ENCODE measurements at places on chromosomes 6 and 20. TPM values are rescaled to one million over a fixed set of nuclear protein-coding genes. Genes with fewer than 3 reads are reported as not detected.

GRM1 gene
- total RNA-seq = 0.16 TPM

CASP8AP2 gene
- total RNA-seq = 23.1 TPM

KCNQ2 gene
- 11.8 TPM for total RNA-seq

GGTLC1 gene
- not detected for total RNA-seq

HSF2 gene
- 27.8 TPM for total RNA-seq

HAO1 gene
- not detected for total RNA-seq

DNA sequence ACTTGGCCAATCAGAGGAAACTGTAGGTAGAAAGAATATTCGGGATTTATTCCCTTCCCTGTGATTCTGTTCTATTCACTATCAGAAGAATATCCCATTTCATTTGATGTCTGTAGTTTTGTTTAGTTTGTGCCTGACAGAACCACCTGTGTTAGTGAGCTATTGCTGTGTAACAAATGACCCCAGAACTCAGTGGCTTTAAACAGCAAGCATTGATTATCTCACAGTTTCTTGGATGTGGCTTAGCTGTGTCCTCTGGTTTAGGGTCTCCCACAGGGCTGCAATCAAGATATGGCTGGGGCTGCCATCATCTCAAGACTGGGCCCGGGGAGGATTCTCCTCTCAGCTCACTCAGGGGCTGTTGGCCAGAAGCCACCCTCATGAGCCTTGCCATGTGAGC is 143.7 kb downstream of the ZDHHC14 start:
- H3K27ac ChIP-seq = no peak overlapping the region
- DNase-seq = no peak
- no peaks in the 10 kb centered on the region for H3K4me1 ChIP-seq
- H3K36me3 ChIP-seq = no peaks in the 10 kb centered on the region
- H3K27me3 ChIP-seq = no peaks in the 10 kb centered on the region

- H3K36me3 ChIP-seq = no peaks in the 10 kb centered on the region
- no peaks in the 10 kb centered on the region for H3K4me1 ChIP-seq
- no peak for DNase-seq
Observed at GRCh38 chr20:63060057-63060991, 53.6 kb upstream of the BHLHE23 start.

- H3K4me3 ChIP-seq = no peak overlapping the region
- H3K4me1 ChIP-seq = peaks cover 16% of the 10 kb centered on the region
- no peak overlapping the region for H3K27ac ChIP-seq
- DNase-seq = no peak
- no peaks in the 10 kb centered on the region for H3K36me3 ChIP-seq
Observed at GRCh38 chr6:82611751-82612150, 248.1 kb downstream of the TPBG start.

- no peaks in the 10 kb centered on the region for H3K27me3 ChIP-seq
- peaks cover 26% of the 10 kb centered on the region for H3K4me1 ChIP-seq
- DNase-seq = no peak
- no peak overlapping the region for H3K4me3 ChIP-seq
Observed at GRCh38 chr6:119303164-119303887, 46.2 kb downstream of the MAN1A1 start.

GRCh38 chr6:33205191-33206026 is 954 bp downstream of the HSD17B8 start:
- peaks cover 26% of the 10 kb centered on the region for H3K36me3 ChIP-seq
- DNase-seq = no peak
- no peaks in the 10 kb centered on the region for H3K27me3 ChIP-seq
- peaks cover 62% of the 10 kb centered on the region for H3K4me1 ChIP-seq
- H3K27ac ChIP-seq = peak overlapping the region; percentile 86
- peak overlapping the region; percentile 99 for H3K4me3 ChIP-seq

- no peaks in the 10 kb centered on the region for H3K27me3 ChIP-seq
- no peak overlapping the region for H3K27ac ChIP-seq
- H3K4me3 ChIP-seq = no peak overlapping the region
- no peak for DNase-seq
- H3K36me3 ChIP-seq = no peaks in the 10 kb centered on the region
Observed at GRCh38 chr6:142700671-142701312, 244.2 kb downstream of the HIVEP2 start.

DNA sequence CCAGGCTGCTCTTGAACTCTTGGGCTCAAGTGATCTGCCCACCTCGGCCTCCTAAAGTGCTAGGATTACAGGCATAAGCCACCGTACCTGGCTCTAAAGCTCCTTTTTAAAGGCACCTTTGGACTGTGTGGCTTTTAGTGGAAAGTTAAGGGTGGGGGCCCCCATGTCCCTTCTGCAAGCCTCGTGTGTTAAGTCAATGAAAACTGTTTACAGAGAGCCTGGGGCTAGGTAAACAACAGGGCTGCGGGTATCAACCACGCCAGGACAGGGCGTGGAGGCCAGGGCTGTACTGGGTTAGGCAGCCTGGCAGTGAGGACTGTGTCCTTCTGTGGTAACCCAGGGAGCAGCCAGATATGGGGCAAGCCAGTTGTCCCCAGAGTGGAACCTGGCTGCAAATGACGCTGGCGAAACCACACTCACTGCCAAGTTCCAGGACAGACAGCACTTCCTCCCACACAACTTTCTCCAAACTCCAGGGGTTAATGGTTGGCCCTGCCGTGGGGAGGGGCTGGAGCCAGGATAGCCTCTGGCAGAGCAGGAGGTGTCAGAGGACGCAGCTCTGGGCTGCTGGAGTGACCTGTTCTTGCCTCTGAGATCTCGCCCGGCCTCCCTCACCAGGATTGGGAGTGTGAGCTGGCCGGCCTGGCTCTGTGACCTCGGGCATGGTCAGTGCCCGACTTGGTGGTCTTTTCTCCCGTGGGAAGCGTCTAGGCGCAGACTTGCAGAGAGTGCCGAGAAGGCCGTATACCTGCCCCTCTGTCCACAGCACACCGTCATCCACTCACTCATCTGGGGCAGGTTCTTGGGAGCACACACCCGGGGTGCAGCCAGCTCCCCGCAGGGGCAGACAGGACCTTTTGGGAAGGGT is 3.2 kb downstream of the SLC17A9 start:
- peaks cover 12% of the 10 kb centered on the region for H3K4me1 ChIP-seq
- no peaks in the 10 kb centered on the region for H3K36me3 ChIP-seq
- no peak overlapping the region for H3K27ac ChIP-seq

DNA sequence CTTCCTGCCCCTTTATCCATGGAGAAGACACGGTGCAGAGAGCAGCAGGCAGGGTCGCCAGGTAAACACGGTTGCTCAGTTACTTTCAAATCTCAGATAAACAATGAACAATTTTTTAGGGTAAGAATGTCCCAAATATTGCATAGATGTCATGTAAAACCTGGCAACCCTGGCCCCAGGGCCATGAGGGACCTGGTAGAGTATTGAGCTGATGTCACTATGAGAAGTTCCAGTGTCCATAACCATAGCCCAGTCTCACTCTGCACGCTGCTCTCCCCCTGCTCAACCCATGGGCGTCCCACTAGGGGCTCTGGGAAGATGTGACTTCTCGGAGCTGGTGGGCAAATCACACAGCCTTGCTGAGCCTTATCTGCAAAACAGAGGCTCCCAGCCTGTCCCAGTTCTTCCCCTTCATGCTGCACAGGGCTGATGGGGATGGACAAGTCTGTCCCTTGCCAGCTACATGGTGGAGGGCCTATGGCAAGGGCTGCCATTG is 71.3 kb upstream of the TOP1 start:
- no peak overlapping the region for H3K27ac ChIP-seq
- no peak overlapping the region for H3K4me3 ChIP-seq
- peaks cover 25% of the 10 kb centered on the region for H3K27me3 ChIP-seq
- no peaks in the 10 kb centered on the region for H3K36me3 ChIP-seq
- no peak for DNase-seq
- H3K4me1 ChIP-seq = no peaks in the 10 kb centered on the region

- no peak for DNase-seq
- H3K36me3 ChIP-seq = no peaks in the 10 kb centered on the region
- H3K4me3 ChIP-seq = no peak overlapping the region
- H3K4me1 ChIP-seq = no peaks in the 10 kb centered on the region
Observed at GRCh38 chr20:18992418-18992817, 178.8 kb downstream of the SCP2D1 start.

GRCh38 chr20:4202441-4202840 is 187.1 kb upstream of the RNF24 start:
- no peaks in the 10 kb centered on the region for H3K4me1 ChIP-seq
- H3K36me3 ChIP-seq = peaks cover 5% of the 10 kb centered on the region
- no peak overlapping the region for H3K4me3 ChIP-seq
- no peak for DNase-seq
- no peaks in the 10 kb centered on the region for H3K27me3 ChIP-seq
- H3K27ac ChIP-seq = no peak overlapping the region

DNA sequence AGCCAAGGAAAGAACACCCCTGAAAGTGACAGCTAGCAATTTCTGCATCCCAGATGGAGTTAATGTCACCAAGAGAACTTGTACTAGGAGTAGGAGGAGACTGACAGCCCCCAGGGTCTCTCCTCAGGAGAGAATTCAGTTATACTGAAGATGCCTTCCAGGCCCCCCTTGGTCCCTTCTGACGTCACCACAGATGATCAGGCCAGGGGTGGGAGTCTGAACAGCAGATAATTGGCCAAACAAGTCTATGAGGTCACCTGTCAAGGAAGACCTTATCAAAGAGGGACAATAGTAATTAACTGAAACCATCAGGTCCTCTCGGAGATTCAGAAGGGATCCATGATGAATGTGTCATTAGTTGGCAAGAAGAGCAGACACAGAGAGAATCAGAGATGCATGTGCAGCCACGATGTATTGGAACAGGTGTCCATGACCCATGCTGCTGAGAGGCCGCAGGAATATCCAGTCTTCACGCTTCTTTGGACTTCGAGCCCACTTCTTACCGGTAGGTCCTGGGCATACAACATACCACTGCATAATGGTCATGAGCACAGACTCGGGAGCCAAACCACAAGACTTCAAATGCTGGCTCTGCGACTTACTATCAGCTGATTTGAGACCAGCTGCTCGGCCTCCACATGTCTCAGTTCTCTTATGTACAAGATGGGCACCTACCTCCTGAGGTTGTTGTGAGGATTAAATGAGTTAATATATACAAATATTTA is 10.2 kb downstream of the TRIM10 start:
- H3K36me3 ChIP-seq = no peaks in the 10 kb centered on the region
- H3K27me3 ChIP-seq = peaks cover 74% of the 10 kb centered on the region
- H3K4me1 ChIP-seq = peaks cover 11% of the 10 kb centered on the region
- no peak overlapping the region for H3K27ac ChIP-seq

- no peaks in the 10 kb centered on the region for H3K4me1 ChIP-seq
- DNase-seq = no peak
- peaks cover 27% of the 10 kb centered on the region for H3K27me3 ChIP-seq
- H3K27ac ChIP-seq = no peak overlapping the region
- no peak overlapping the region for H3K4me3 ChIP-seq
Observed at GRCh38 chr20:23248461-23248882, 102.1 kb upstream of the NXT1 start.

DNA sequence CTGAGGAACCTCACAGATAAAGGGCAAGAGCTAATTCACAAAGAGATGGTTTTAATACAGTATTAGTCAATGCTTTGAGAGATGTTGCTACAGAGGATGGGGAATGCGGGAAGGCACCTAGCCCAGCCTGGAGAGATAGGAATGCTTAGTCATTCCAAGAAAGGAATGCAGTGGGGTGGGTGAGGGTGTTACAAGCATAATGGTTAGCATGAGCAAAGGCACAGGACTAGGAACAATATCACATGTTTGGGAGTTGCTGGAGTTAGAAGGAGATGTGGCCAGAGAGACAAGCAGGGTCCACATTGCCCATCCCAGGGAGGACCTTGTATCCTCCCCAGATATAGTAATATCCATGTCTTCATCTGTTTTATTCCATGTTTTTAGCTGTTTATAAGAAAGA is 107.0 kb upstream of the OGFRL1 start:
- peaks cover 11% of the 10 kb centered on the region for H3K36me3 ChIP-seq
- no peak overlapping the region for H3K4me3 ChIP-seq
- H3K27me3 ChIP-seq = no peaks in the 10 kb centered on the region
- no peak overlapping the region for H3K27ac ChIP-seq

GRCh38 chr6:169722362-169723199 is 1.7 kb downstream of the PHF10 start:
- no peak for DNase-seq
- peak overlapping the region; percentile 90 for H3K4me3 ChIP-seq
- H3K4me1 ChIP-seq = peaks cover 44% of the 10 kb centered on the region
- H3K27ac ChIP-seq = peak overlapping the region; percentile 98
- H3K27me3 ChIP-seq = no peaks in the 10 kb centered on the region

- DNase-seq = no peak
- no peak overlapping the region for H3K27ac ChIP-seq
Observed at GRCh38 chr6:159110013-159110412, 59.2 kb upstream of the FNDC1 start.

- H3K27me3 ChIP-seq = no peaks in the 10 kb centered on the region
- H3K4me3 ChIP-seq = no peak overlapping the region
- H3K36me3 ChIP-seq = no peaks in the 10 kb centered on the region
- H3K27ac ChIP-seq = no peak overlapping the region
- H3K4me1 ChIP-seq = peaks cover 21% of the 10 kb centered on the region
- DNase-seq = no peak
Observed at GRCh38 chr6:170265655-170266054, 25.2 kb downstream of the DLL1 start.

- no peaks in the 10 kb centered on the region for H3K27me3 ChIP-seq
- H3K4me3 ChIP-seq = no peak overlapping the region
- no peaks in the 10 kb centered on the region for H3K36me3 ChIP-seq
- no peak overlapping the region for H3K27ac ChIP-seq
Observed at GRCh38 chr6:48630511-48630910, 519.5 kb upstream of the PTCHD4 start.

DNA sequence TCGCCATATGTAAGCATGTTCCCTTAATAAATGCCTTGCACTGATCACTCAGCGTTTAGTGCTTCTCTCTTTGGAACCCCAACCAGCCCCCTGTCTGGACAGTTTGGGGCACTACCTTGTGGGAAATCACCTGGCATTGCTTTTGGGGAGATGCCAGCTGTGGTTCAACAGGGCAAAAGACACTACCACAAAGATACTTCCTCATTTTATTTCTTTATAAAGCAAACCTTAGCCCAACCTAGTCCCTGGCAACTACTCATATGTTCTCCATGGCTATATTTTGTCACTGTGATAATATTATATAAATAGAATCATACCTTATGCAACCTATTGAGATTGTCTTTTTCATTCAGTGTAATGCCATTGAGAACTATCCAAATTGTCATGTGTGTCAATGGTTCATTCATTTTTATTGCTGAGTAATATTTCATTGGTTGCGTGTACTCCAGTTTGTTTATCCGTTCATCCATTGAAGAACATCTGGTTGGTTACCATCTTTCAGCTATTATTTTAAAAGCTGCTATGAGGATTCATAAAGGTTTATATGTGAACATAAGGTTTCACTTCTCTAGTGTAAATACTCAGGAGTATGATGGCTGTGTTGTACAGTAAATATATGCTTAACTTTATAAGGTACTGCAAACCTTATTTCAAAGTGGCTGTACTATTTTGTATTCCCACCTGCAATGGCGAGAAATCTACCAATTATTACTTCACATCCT is 114.8 kb downstream of the MOXD1 start:
- no peaks in the 10 kb centered on the region for H3K36me3 ChIP-seq
- H3K27me3 ChIP-seq = no peaks in the 10 kb centered on the region
- H3K27ac ChIP-seq = no peak overlapping the region
- no peak overlapping the region for H3K4me3 ChIP-seq

Data from mesothelial cell of epicardium (in vitro differentiated cells).